ENCODE measurements at places on chromosomes 6 and 20.
A peak's percentile ranks its signal among the peaks of the same experiment; 100 is the strongest.

GRCh38 chr20:24702501-24703283 is 233.3 kb downstream of the SYNDIG1 start:
- no peak for DNase-seq

GRCh38 chr6:150313781-150314180 is 55.0 kb upstream of the IYD start:
- no peak for DNase-seq

DNA sequence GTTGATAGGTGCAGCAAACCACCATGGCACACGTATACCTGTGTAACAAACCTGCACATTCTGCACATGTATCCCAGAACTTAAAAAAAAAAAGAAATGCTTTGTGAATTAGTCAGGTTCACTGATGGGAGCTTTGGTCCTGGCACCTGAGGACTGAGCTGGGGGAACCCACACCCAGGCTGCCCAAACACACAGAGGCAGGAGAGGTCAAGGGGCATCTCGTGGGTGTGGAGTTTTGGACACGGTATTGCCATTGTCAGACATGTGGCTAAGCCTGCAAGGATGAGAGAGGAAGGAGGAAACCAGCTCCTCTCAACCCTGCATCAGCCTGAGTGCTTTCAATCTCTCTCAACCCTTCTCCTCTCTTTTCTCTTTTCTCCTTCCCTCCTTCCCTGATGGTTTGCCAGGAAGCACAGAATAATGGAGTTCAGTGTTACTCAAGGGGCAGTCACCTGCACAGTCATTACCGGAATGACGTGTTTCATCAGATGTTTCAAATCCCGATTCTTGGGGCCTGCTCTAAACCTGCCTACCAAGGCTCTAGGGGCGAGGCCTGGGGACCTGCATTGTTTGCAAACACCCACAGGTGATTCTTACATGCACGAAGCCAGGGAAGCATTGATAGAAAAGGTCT is 89.9 kb upstream of the NEDD9 start:
- no peak for DNase-seq

- DNase-seq: no peak
Measured at GRCh38 chr6:149905371-149905910, 7.5 kb upstream of the RAET1E start.

GRCh38 chr20:62481425-62482145 is 5.8 kb upstream of the GATA5 start:
- no peak for DNase-seq

GRCh38 chr6:37188962-37189510 is 19.1 kb downstream of the PIM1 start:
- no peak for DNase-seq

DNA sequence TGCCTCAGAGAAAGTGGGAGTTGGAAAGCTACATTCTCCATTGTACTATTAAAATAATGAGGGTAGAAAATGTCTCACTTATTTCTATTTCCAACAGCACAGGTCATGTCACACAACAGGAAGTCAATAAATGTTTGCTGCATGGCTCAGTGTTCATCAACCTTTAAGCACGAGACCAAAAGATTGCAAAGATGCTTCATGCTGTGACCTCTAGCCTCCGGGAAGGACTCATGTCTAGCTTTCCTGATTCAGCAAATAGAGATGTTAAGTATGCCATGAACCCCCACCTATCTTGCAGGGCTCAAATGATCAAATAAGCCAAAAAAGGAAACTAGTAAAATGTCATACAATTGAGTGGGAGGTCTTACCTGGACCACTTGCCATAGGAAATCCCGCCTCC is 57.4 kb downstream of the NCOA6 start:
- DNase-seq: no peak

- no peak for DNase-seq
Measured at GRCh38 chr6:162974685-162975084, 246.9 kb downstream of the PACRG start.

DNA sequence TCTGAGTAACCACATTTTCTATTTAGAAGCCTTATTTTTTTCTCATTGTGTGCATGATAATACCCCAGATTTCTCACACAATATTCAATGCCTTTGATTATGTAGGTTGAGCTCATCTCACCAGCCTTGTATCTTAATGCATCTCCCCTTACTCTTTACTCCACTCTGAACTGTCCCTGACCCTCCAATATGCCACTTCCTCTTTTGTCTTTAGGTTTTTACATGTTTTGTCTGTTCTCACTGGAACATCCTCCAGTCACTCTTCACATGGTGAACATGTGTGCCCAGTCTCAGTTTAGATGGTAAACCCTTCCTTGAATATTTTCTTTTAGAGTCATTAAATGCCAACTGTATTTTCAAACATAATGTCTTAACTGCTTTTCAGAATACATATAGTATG is 392.9 kb upstream of the IMPG1 start:
- no peak for DNase-seq

GRCh38 chr20:8454137-8454712 is 322.2 kb downstream of the PLCB1 start:
- DNase-seq: peak; percentile 83

- no peak for DNase-seq
Measured at GRCh38 chr20:51526106-51526470, 16.4 kb downstream of the NFATC2 start.

- DNase-seq: no peak
Measured at GRCh38 chr6:39453956-39454524, 131.5 kb upstream of the KCNK16 start.

GRCh38 chr6:136123468-136123867 is 126.6 kb downstream of the MTFR2 start:
- DNase-seq: no peak

GRCh38 chr6:109008537-109009235 is 86.0 kb downstream of the SESN1 start:
- peak; percentile 39 for DNase-seq

- no peak for DNase-seq
Measured at GRCh38 chr20:61475729-61476128, 223.7 kb downstream of the CDH4 start.

- DNase-seq: no peak
Measured at GRCh38 chr6:106509420-106510089, 119.7 kb downstream of the RTN4IP1 start.

DNA sequence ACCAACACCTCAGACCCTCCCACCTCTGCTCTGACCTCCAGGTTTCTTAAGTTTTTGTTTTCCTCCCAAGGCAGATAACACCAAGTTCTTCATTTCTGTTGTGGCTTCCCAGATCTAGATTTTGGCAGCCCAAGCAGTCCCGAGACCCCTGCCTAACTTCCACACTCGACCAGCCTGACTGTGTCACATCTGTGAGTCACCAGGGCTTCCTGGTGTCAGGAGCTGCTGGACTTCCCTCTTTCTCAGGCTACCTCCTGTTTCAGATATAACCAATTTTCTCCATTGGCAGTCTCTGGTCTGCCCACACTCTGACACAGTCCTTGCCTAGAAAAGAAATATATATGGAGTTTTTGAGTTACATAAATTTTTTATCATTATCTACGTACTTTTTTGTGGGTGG is 46.1 kb upstream of the CCN6 start:
- peak; percentile 9 for DNase-seq

DNA sequence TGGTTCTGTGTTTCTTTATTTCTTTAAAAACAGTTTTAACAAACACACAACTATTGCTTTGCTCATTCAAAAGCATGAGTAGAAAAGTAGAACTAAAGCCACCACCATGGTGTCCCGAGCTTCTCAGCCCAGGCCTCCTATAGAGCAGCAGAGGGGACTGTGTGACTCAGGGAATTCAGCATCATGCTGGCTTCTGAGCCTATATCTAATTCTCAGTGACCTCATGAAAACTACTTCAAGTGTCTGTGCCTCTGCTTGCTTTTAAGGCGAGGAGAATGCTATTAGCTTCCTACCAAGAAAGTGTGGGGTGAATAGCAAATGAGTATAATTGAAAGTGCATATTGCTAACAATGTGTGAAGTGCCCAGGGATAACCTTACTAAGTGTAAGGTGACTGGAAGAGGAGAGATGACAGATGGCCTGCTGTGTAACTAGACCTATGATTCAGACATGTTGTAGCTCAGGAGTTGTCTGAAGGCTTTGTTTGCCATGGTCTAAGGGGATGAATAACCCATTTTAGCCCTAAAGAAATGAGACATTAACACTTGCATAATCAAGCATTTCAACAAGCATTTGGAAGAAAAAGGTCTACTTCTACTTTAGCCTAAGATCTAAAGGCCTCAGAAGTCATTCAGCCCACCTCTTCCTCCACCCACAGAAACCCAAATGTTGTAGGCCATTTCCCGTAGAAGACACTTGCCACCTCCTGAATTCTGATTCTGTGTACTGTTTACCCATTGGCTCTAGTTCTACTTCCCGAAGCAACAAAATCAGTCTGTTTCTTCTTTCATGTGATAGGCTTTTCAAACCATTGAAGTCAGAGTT is 121.5 kb upstream of the ARG1 start:
- no peak for DNase-seq

DNA sequence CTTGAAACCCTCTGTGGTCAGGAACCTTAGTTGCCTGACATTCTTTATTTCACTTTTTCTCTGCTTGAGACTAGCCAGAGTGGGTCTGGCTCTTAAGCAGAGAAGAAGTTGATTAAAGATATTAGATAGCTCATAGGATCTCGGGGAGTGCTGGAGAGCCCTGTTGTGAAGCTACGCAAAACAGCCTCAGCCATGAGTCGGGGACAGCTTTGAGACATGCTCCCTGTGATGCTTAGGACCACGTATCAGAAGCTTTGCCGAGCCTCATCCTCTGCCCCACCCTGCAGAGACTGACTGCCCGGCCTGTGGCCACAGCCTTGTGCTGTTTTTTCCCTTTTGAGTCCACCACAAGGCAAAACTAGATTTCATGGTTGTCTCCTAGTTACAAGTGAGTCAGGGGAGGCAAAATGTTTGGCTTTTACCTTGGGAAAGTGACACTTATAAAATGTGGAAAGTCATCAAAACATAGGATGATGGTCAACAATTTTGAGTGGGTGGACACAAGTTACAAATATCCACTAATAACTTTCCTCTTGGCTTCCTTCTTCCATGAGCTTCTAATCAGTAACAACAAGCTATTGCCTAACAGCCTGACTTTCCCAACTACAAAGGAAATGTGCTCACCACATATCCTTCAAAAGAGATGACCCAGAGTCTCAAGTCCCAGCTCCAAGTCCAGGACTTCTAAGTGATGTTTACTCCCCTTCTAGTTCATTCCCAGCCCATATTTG is 108.4 kb downstream of the JAG1 start:
- no peak for DNase-seq

GRCh38 chr6:40336296-40336695 is 250.9 kb downstream of the LRFN2 start:
- DNase-seq: no peak

- DNase-seq: no peak
Measured at GRCh38 chr20:22866812-22867341, 168.2 kb upstream of the SSTR4 start.

- DNase-seq: no peak
Measured at GRCh38 chr6:84583784-84584183, 180.6 kb downstream of the TBX18 start.

DNA sequence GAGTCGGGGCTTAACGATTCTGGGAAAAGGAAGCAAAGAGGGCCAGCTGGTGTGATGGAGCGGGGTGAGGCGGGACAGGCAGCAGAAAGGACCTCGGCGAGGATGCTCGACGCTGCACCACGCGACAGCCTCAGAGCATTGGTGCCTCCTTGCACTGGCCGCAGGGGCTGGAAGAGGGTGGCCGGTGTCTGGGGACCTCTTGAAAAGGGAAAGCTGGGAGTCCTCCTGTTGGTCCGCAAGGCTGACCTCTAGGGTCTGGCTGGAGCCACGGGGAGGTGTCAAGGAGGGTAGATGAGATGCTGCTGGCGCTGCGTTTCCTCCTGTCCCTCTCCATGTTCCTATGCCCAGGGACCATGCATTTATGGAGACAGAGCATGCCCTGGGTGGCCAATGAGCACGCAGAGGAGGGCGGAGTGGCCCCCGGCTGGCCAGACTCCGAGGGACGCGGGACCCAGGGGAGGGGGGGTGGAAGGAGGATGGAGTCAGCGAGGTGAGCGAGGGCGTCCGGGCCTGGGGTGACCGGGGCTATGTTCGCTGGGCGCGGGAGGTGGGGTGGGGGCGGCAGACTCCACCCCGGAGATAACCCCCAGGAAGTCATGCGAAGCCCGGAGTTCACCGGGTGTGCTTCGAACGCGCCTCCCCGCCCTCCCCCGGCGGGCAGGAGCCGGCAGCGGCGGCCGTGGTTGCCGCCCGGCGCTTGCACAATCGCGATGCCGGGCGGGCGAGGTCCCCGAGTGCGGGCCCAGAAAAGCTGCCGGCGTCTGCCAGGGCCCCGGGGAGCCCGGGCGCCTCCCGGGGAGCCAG is at the start of gene CYP24A1:
CYP24A1 (minus strand) TSS at position 334 of the 804 bp plus-strand sequence. CDS start 407 bp downstream, outside the sequence.
- DNase-seq: no peak
